ENCODE measurements at places on chromosomes 3 and 15.

GRCh38 chr3:78799681-78800080 lies 968.1 kb downstream of the ROBO1 start:
- DNase-seq, result no peak

- no peak for DNase-seq
Observed at GRCh38 chr3:45773072-45773471, 23.3 kb downstream of the SLC6A20 start.

DNA sequence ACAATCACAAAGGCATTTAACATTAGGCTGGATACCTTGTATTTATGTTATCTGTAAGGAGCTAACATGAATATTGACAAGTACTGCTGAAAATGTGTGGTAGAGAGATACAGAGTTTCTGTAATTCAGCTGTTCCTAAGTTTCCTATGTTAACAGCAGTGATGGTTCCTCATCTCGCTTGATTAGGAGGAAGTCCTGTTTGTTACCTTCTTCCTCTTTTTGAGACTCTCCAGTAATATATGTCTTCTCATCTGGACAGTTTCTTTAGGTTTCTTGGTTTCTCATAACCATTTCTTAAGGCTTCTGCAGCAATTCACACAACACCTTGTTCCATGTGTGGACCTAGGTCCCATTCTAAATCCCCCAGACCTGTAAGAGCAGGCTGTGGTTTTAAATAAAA lies 11.4 kb upstream of the PEX5L start:
- no peak for DNase-seq

DNA sequence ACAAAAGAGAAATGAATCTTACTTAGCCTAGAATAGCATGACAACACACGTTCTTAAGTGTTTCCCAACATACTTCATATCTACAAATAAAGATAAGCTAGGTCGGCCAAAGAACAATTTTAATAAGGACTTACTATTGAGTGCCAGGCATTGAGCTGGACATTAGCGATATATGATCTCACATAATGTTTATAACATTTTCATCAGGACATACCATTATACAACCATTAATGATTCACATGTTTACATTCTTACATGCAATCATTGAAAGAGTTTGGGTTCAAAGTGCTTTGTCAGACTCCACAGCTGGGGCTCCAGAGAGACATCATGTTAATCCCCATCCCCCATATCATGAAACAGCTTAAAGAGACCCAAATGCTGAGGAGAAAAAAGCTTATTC lies 189.0 kb downstream of the STT3B start:
- no peak for DNase-seq

GRCh38 chr3:127691489-127691888 lies 18.7 kb downstream of the ABTB1 start:
- no peak for DNase-seq

DNA sequence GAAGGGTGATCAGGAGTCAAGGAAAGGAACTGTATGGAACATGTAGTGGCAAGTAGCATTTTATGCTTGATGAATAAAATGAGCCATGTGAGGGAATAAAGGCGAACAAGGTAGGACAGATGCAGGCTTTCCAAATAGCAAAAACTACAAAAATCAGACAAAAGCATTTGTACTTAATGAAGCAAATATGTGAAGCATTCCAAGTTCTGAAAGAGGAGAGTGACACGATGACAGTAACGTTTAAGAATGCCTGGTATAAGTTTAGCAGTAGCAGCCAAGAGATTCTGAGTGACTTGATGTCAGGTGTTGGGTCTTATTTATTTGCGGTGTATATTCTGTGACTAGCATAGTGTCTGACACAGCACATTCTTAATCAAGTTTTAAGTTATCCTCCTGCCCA lies 408.2 kb upstream of the RASGRP1 start:
- DNase-seq, result no peak

GRCh38 chr3:130299531-130299930 lies 45.9 kb upstream of the COL6A5 start:
- DNase-seq, result no peak

- DNase-seq, result peak; percentile 44
Observed at GRCh38 chr3:184748219-184749135, 36.6 kb upstream of the MAGEF1 start.

DNA sequence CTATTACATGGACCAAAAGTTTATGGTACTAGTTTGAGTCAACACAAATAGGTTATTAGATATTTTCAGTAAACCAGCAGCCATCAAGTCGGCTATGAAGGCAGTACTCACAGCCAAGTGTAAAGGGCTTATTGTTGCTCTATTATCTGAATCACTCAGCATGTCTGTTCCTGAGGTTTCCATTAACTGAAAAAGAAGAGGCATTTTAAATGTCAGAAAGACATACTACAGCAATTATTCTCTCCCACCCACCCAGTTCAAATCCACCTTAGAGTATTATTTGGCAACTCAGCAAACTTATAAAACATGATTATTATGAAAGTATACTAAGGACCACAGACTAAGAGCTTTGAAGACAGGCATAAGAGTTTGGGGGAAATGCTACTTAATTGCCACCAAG lies 93.1 kb downstream of the BTD start:
- no peak for DNase-seq

- no peak for DNase-seq
Observed at GRCh38 chr3:100545371-100545770, 53.0 kb downstream of the TMEM45A start.

DNA sequence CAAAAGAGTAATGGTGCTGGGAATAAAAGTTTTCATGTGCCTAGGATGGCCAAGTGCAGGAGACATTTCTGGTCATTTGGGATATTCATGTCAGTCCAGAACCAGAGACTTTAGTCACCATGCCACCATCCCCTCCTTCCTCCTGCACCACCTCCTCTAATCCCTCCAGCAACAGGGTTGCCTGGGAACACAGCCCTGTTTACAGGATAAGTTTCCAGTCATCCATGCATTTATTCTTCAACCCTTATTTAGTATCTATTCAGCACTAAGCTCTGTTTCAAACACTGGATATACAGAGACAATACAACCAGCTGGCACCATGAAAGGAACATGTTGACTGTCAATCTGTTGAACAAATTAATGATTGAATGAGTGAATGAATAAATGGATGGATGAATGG lies 211.7 kb downstream of the CLSTN2 start:
- DNase-seq, result no peak

GRCh38 chr15:44018151-44018550 lies 176.9 kb downstream of the FRMD5 start:
- no peak for DNase-seq

- DNase-seq, result no peak
Observed at GRCh38 chr3:128473180-128473519, 6.5 kb upstream of the DNAJB8 start.

- no peak for DNase-seq
Observed at GRCh38 chr15:94135486-94136147, 95.7 kb upstream of the MCTP2 start.

DNA sequence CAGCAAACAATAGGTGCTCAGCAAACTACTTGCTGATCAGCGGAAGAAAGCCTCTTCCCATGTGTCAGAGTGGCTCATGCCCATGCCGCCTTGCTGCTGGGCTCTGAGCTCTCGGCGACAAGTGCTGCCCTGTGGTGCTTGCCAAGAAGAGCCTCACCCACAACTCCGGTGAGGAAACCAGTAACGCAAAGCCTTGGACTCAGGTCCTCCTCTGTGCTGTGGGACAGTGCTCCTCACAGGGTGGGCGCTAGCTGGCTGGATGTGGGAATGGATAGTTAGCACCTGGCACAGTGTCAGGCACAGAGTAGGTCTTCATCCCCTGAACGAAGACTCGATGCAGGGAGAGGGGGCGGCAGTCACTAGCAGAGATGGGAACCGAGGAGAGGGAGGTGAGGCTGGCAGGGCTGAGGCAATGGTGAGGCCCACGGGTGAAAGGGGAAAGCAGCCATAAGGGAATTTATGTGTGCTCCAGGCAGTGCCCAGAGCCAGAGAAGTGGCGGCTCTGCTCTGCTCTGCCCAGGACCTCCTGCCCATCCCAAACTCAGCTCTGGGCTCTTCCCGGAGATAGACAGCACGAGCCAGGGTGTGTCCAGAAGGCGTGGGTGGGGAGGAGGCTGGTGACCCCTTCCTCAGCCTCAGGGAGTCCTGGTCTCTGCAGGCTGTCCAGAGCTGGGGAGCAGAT lies 55.7 kb downstream of the IQSEC1 start:
- no peak for DNase-seq

GRCh38 chr15:76168237-76168984 lies 108.6 kb downstream of the TMEM266 start:
- DNase-seq, result no peak

DNA sequence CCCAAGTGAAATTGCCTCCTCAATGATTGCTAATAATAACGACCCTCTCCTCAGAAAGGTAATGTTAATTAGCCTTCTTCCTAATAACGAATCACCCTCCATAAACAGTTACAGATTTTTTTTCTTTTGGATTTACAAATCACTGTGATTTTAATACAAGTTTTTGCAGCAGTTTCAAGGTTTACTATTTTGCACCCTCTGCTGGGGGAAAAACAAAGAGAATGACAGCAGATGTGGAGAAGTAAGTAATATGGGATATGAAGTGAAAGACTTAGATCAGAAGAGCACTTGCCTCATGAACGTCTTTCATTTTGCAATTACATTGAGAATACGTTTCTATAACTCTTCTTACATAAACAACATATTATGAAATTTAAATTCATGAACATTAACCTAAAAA lies 16.1 kb upstream of the CNTN3 start:
- DNase-seq, result no peak

DNA sequence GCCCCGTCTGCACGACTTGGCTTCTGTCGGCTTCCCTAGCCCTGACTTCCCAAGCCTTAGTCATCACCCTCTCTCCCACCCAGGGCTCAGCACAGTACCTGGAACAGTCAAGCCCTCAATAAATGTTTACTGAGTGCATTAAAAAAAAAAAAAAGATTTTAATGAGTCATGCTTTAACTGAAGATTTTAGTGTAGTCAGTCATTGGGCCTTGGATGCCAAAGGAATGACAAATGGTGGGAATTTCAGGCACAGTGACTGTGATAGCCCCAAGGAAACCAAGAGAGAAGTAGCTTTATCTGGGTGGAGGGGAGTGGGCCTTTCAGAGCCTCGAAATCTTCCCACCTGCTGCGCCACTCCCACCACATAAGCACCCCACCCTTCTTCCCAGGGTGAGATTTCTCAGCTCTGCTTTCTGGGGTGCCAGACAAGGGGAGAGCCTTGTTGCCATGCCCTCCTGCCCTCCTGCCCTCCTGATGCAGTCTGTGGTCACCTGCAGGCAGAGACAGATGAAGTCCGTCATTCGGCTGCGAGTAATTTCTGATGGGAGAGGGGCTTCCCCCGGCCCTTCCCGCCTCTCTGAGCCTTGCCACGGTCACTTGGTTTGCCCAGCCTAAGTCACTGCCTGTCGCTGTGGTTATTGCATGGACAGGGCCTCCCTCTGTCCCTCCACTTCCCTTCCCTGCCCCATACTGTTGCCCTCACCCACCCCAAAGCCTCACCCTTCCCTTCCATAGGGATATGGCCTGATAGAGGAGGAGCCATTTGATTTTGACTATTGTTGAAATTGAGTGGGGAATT lies 41.8 kb downstream of the SMAD3 start:
- DNase-seq, result no peak

- DNase-seq, result no peak
Observed at GRCh38 chr3:196506687-196507086, 3.1 kb upstream of the RNF168 start.

GRCh38 chr3:188829576-188829975 lies 342.2 kb upstream of the TPRG1 start:
- DNase-seq, result no peak

DNA sequence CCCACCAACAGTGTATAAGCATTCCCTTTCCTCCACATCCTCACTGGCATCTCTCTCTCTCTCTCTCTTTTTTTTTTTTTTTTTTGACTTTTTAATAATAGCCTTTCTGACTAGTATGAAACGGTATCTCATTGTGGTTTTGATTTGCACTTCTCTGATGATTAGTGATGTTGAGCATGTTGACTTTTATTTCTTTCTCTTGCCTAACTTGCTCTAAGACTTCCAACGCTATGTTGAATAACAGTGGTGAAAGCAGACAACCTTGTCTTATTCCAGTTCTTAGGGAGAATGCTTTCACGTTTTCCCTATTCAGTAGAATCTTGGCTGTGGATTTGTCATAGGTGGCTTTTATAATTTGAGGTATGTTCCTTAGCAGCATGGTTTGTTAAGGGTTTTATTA lies 249.4 kb upstream of the MDFIC2 start:
- DNase-seq, result no peak

DNA sequence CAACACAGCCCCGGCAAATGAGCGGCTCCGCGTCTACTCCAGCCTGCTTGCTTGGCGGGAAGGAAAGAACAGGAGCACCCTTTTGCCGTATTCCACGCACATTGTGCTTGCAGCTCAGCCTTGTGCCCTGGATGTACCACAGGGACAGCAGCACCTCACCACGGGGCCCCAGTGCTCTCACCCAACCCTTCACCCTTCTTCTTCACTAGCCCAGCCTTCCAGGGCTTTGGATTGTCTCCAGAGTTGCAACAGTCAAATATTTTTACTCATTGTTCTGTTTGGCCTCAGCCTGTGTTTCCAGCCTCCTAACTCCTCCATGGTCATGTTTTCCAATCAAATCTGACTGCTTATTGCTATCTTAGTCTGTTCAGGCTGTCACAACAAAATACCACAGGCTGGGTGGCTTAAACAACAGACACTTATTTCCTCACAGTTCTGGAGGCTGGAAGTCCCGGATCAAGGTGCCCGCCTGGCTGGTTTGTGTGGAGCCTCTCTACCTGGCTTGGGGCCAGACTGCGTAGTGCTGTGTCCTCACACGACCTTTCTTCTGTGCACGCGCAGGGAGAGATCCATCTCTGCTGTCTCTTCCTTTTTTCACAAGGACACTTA lies 79.2 kb upstream of the ABHD17C start:
- DNase-seq, result peak; percentile 86

DNA sequence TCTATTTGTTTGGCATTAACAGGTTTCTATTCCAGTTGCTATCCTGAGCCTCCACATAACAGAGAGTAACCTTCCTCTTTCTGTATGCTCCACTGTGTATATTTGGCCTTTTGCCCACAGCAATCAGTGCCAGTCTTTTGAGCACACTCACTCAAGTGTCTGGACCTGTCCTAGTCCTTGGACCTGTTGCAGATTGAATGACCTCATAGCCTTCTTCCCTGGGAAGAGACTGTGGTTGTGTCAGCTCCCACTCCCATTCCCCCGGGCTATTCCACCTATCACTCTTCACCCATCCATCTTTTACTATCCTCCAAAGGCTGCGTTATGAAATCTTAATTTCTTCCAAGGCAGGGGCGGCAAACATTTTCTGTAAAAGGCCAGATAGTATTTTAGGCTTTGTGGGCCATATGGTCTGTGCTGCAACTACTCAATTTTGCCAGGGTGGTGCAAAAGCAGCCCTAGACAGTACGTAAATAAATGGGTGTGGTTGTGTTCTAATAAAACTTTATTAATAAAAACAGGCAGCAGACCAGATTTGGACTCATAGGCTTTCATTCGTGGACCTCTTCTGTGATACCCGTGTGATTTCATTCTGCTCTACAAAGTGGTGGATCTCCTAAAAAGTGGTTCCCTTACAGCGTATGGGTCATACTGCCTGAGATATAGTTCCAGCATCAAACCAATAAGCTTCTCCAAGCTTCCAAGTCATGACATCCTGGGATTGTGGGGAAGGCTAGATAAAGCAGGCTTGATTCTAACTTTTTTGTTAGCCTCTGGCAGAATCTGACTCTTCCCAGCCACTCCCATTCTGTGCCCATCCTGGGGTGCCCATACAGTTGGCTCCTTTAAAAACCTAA lies 57.4 kb downstream of the CDAN1 start:
- DNase-seq, result no peak
